ENCODE measurements at places on chromosomes 5 and 9. TPM values are rescaled to one million over a fixed set of nuclear protein-coding genes. Genes with fewer than 3 reads are reported as not detected.

- DNase-seq = no peak
Observed at GRCh38 chr5:38596981-38597380, 40.5 kb upstream of the LIFR start.

GRCh38 chr9:37062336-37062735 lies 28.3 kb upstream of the PAX5 start:
- no peak for DNase-seq

DNA sequence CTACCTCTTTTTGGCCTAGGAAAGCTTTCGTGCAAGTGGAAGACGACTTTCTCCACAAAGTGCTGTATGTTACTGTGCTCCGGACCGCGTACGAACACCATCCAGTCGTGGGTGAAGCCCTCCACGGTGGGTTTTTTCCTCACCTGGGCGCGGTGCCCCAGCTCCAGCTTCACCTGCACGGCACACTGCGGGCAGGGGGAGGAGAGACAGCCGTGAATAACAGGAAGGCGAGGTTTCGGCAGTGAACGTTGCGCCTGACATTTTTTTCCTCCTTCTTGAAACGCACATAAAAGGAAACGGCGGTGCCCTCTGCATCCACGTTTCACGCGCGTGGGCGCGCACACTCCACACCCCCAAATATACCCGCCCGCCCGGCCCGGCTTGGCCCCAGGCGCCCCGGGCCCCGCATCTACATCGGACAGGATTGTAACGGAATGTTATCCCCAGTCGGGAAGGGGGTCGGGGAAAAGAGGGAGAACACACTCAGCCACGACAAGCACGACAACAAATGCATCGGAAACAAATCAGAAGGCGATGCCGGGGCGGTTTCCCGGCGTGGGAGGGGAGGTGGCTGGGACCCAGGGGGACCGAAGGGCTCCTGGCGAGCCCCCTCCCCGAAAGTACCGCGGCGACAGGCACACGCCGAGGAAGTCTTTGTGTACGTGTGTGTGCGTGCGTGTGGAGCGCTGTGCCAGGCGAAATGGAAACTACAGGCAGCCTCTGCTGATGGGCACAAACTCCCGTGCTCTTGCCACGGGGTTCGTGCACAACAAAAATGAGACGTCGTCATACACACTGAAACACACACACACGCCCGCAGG lies 1.4 kb downstream of the MLLT3 start:
- DNase-seq = no peak

- no peak for DNase-seq
Observed at GRCh38 chr5:147751156-147751830, 31.2 kb downstream of the JAKMIP2 start.

DNA sequence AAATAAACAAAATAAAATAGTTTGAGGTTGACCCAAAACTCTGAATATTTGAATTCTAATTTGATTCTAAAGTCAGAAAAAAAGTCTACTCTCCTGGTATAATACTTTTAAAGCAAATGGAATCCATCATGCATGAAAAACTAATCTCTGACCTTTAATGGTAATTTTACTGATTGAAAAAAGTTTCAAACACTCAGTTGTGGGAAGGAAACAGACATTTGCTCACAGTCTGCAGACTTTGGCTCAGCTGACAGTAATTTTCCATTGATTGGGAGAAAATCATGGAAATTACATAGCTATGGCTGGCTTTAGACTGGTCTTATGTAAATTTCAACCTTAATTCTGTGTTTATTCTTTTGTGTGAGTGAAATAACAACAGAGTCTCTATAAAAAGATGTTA lies 574.3 kb downstream of the PDE4D start:
- no peak for DNase-seq

GRCh38 chr5:105670596-105670995 lies 2000.1 kb downstream of the EFNA5 start:
- no peak for DNase-seq

DNA sequence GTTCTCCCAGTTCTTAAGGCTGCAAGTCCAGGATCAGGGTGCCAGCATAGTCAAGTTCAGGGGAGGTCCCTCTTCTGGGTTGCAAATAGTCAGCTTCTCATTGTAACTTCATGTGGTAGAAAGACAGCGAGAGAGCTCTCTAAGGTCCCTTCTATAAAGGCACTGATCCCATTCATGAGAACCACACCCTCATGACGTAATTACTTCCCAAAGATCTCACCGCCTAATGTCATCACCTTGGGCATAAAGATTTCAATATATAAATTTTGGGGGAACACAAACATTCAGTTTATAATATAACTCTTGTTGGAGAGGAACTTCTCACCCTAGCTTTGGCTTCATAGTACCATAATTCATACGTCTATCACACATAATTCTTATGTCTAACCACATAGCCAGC lies 203.9 kb upstream of the VLDLR start:
- no peak for DNase-seq

DNA sequence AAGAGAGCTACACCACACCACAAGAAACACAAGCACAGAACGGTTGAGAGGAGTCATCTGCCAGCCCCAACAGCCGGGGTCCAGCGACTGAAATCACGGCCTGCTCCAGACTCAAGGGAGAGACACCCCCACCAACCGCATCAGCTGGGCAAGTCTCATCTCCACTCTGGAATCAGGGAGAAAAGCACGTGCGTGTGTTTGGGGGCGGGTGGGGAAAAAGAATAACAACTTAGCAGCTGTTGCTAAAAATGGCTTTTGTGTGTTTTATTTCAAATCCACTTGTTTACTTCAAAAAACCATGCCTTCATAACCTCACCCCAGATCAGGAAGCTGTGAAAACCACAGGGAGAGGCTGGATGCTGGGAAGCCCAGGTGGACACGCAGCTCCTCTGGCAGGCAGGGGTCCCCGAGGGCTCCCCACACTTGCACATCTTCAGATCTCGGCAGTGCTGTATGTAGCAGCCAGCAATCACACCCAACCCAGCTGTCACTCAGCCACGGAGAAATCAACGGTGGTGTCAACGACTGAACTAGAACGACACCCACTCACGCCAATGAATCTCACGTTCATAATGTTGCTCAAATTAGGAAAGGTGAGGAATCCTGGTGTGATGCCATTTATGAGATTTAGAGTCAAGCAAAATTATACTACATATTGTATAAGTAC lies 19.0 kb downstream of the PNPLA7 start:
- no peak for DNase-seq

DNA sequence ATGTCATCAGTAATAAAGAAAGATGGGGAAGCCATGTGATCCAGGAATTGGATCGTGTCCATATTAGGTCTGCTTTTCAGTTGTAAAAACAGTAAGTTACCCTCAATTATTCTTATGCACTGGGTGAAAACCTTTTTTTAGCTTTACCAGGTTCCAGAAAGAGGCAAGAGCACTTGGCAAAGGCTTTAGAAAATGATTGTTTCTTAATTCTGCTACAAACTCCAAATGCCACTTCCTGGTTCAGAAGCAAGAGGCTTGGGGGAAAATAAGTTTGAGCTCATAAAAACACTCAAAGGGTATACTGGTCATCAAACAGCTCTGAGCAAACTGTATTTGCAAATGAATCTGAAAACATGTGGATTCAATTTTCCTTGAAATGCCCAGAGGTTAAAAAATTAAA lies 615.6 kb downstream of the EBF1 start:
- DNase-seq = no peak

The TMEM252 gene
- not detected for total RNA-seq

Measured in Caco-2 (cell line).